ENCODE measurements at places on chromosomes 11 and 22. TPM values are rescaled to one million over a fixed set of nuclear protein-coding genes. Genes with fewer than 3 reads are reported as not detected.

DNA sequence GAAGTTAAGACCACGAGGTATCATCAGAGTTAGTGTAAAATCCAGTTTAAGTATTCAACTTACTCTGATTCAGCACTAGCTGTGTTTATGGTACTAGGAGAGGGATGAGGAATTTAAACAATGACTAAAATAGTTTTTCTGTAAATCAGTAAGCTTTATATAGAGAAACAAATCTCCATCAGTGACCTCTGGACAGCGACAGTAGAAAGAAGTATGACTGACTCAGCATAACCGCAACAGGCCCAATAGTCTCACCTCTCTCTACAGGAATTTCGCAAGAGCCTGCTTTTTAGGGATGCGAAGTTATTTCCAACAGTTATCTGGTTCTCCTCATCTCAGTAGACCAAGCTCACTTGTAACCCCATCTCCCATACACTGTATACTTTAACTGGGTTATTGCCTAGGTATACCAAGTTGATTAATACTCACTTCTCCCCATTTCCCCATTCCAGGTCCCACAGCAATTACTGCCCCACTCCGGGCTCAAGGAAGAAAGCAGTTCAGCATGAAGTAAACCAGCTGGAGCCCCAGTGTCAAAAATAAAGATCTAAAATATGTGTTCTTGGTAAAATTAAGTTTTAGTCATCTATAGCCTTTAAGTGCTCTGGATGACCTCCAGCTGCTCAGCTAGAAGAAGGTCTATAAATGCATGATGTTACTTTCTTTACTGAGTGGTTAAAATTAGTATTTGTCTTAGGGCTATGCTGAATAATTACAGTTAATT lies 770.6 kb upstream of the CCDC90B start:
- no peak overlapping the region for H3K4me3 ChIP-seq
- no peaks in the 10 kb centered on the region for H3K27me3 ChIP-seq
- no peak overlapping the region for H3K27ac ChIP-seq
- DNase-seq = no peak

DNA sequence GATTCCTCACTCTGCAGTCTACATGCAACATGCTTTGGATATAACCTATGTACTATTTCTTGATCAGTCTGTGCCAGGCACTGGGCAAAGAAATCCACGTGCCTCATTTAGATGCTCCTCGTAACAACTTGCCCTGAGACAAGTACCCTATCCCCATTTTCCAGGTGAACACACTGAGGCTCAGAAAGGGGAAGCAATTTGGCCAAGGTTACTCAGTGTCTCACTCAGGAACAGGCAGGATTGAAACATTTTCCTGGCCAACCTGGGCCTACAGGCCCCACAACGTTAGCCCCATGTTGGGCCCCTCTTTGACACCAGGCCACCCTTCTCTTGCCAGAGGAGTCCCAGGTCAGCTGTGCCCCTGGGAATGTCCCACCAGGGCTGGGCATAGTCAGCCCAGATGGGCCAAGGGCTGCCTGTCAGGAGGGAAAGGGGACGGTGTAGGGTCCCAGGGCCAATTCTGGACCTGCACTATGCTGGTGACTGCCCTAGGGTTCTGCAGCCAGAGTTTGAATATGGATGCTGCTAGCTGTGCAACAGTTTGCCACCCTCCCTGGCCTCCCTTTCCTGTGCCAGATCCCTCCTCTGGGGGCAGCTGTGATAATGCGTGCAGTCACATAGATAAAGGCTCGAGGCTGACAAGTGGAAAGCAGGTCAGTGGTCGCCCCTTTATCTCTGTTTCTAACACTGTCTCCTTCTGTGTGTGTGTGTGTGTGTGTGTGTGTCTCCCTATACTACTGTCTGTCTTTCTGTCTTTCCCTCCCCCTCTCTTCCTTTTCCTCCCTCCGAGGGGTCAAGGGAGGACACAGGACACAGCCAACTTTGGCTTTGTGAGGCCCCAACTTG lies 10.4 kb upstream of the EMID1 start:
- DNase-seq = no peak
- no peaks in the 10 kb centered on the region for H3K27me3 ChIP-seq
- H3K4me1 ChIP-seq = no peaks in the 10 kb centered on the region
- H3K36me3 ChIP-seq = peaks cover 3% of the 10 kb centered on the region
- H3K4me3 ChIP-seq = no peak overlapping the region
- H3K27ac ChIP-seq = no peak overlapping the region

Gene CTSD
- 158 TPM for total RNA-seq

DNA sequence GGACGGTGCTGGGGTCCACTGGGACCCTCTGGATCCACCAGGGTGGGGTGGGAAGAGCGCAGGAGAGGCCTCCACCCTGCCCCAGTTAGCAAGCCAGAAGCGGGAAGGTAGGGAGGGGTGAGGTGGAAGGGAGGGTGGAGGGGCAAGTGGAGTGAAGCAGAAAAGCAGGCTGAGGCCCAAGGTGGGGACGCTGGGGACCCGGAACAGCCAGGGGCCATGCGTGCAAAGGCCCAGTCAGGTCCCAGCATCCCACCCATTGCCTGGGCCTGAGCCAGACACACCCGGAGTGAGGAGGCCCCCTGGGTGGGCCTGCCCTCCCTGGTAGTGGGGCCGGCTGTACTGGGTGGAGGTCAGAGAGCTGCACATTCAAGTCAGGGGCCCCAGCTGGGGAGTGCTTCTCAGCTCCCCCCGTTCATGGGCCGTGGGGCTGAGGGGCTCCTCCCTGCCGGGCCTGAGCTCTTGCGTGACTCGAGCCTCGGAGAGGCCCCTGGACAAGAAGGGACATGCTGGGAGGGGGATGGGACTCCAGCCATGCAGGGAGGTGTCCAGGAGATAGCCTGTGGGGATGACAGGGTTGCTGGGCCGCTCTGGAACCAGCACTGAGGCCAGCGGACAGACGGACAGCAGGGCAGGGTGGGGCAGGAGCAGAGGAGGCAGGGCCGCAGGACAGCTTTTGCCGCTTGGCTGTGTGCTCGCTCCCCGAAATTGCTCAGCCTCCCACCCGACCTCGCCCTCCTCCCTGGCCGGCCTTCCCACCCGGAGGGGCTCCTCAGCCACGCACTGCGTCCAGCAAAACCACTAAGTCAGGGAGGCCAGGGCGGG lies 7.7 kb downstream of the TNNT3 start:
- H3K4me1 ChIP-seq = no peaks in the 10 kb centered on the region
- H3K27me3 ChIP-seq = no peaks in the 10 kb centered on the region
- H3K36me3 ChIP-seq = no peaks in the 10 kb centered on the region

Gene POLR2F
- 141 TPM for total RNA-seq

DNA sequence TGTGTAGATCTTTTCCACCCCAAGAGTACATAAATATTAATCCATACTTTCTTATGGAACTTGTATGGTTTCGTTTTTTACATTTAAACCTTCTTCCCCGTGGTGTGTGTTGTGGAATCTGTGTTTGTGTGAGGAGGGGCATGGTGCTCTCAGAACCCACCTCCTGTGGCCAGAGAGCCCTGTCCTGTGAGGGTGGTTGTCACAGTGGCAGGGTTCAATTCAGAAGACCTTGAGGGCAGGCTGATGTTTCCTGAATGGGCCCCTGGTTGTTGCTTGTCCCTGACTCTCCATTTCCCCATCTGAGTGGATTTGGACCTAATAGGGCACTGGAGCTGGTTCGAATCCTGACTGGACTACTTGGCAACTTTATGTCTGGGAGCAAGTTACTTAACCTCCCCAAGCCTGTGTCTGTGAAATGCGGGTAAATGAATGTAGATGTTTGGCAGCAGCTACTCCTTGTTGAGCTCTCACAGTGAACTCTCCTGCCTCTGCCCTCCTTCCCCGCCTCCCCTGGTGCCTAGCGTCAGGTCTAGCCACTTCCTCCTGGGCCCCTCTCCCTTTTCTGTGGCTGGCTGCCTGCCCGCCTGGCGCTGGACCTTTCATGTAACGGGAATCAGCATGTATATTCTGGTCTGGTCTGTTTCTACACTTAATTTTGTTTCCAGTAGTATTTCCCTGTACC lies 7.3 kb downstream of the NEAT1 start:
- no peak overlapping the region for H3K27ac ChIP-seq
- H3K27me3 ChIP-seq = no peaks in the 10 kb centered on the region
- H3K4me1 ChIP-seq = peaks cover 14% of the 10 kb centered on the region

Gene EML3
- 40.6 TPM for total RNA-seq

Gene C11orf91
- total RNA-seq = not detected
